ENCODE measurements at places on chromosomes 5 and 9.

GRCh38 chr9:119179701-119180100, 189.5 kb downstream of the BRINP1 start:
- no peak for DNase-seq

- DNase-seq, result no peak
These were observed 738 bp downstream of the FSTL4 start for GRCh38 chr5:133611357-133612248.

- DNase-seq, result no peak
These were observed 3.3 kb upstream of the TMEM141 start for GRCh38 chr9:136787690-136788400.

GRCh38 chr9:3261484-3261883, 264.3 kb downstream of the RFX3 start:
- DNase-seq, result no peak

GRCh38 chr5:92017776-92018175, 634.7 kb upstream of the ARRDC3 start:
- no peak for DNase-seq

- DNase-seq, result no peak
These were observed 315.5 kb downstream of the TRPM3 start for GRCh38 chr9:70805949-70806348.

DNA sequence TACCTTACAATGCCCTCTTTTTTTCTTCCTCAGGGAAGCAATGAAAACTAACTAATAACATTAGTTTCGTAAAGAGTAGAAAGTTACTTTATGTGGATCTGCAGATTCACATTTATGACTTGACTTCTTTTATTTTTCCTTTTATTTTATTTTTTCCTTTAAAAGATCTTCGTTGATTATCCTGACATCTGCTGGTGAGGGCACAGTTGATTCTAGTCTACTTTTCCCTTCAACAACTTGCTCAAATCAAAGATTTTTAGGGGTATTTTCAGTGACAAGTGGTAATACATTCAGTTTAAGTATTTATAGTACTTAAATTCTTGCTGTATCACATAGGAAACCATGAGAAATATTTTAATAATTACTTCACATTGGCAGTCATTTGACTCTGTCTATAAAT, 4.9 kb downstream of the EDIL3 start:
- no peak for DNase-seq

DNA sequence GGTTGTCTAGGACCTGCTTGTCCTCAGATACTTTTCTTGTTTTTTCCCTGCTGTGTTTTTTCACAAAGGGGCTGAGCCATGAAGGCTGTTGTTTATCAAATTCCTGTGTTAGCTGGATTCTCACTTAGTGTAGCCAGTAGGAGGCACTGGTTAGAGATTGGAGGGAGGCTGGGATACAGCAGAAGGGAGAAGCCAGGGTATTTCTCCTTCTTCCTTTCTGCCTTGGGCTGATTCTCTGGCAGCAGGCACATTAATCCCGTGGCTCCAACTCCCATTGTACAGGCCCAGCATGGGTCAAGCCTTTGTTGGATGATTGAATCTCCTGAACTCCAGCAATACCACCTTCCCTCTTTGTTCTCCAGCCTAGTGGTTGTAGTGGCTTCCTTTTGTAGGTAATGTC, 46.4 kb upstream of the FAM170A start:
- no peak for DNase-seq

- DNase-seq, result no peak
These were observed 142.0 kb downstream of the RORB start for GRCh38 chr9:74639112-74639511.

DNA sequence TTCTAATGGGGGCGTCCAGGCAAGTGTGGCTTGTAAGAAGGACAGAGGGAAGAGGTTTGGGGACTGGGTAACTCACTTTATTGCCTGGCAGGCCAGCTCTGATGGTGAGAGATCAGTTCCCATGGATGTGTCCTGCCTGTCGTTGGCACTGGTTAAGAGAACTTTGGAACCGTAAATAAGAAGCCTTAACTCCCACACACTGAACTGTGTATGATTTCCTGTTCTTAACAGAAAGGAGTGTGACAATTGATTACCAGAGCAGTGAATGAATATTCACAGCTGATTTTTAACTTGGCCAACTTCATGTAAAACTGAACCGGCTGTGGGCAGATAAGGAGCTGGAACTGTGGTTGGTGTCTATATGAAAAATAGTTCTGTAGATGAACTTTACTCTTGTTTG, 63.2 kb downstream of the MEGF10 start:
- no peak for DNase-seq

GRCh38 chr5:138230981-138231589, 18.0 kb upstream of the CDC23 start:
- DNase-seq, result no peak

- no peak for DNase-seq
These were observed 50.4 kb downstream of the MAST4 start for GRCh38 chr5:66646570-66646969.

All from glomerular endothelial cell (primary cell).